ENCODE measurements at places on chromosomes 13 and 19. TPM values are rescaled to one million over a fixed set of nuclear protein-coding genes. Genes with fewer than 3 reads are reported as not detected.
A peak's percentile ranks its signal among the peaks of the same experiment; 100 is the strongest.

ADGRE2 gene
- 0.38 TPM for polyA plus RNA-seq

NXNL1 gene
- not detected for polyA plus RNA-seq

SLC7A9 gene
- polyA plus RNA-seq = 0.12 TPM

MATK gene
- polyA plus RNA-seq = 1.2 TPM

PTBP1 gene
- polyA plus RNA-seq = 74.3 TPM

PEAK3 gene
- 0.13 TPM for polyA plus RNA-seq

PSG6 gene
- not detected for polyA plus RNA-seq

SOX1 gene
- polyA plus RNA-seq = not detected

PRTN3 gene
- polyA plus RNA-seq = not detected

DNA sequence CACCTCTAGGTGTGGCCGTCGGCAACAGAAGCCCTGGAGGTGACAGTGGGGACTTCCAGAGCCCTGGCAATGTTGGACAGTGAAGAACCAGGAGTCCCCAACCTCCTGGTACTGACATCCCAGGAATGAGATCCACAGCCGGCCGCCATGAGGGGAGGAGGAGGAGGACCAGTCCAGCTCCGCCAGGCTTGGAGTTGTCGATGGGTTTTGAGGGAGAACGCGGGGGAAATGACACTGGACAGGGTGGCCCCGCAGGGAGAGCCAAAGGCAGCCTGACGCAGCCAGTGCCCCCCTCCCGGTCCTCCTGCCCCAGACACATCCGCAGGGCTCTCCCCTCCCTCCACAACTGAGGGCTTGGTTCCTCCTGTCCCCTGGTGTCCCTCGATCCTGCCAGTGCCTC, 57.9 kb downstream of the SPACA7 start:
- DNase-seq = no peak

- no peak for DNase-seq
These were observed 9.9 kb downstream of the GPR183 start for GRCh38 chr13:99297331-99297730.

DNA sequence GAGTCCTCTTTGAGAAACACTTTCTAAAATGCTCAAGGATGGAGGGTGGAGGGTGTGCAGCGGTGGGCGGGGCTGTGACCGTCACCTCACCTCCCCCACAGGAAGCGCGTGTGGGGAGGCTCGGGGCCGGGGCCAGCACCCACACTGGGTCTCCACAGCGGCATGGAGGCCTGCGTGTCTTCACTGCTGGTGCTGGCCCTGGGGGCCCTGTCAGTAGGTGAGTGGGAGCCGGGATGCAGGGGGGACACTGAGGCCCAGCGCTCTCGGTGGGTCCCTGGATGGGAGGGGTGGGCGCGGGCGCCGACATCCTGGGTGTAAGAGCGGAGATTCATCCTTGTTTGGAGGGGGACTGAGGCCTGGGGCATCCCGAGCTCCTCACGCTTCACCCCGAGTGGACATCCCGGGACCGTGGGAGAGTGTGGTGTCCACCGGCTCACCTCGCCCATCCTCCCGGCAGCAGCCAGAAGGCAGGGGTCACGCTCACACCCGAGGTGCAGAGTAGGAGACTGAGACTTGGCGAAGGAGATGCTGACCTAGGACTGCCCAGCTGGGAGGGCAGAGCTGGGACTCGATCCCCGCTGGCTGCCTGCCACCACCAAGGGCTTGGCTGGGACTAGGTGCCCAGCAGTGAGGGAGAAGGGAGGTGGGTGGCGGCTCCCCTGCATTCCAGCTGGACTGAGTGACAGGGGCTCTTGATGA, at the start of gene GZMM:
Gene GZMM, plus strand, starts transcription at position 144 of the 699 bp plus-strand sequence. Its CDS starts 19 bp downstream, at position 163.
- DNase-seq = no peak

GRCh38 chr13:113393226-113393562, 29.3 kb upstream of the GRTP1 start:
- DNase-seq = no peak

DNA sequence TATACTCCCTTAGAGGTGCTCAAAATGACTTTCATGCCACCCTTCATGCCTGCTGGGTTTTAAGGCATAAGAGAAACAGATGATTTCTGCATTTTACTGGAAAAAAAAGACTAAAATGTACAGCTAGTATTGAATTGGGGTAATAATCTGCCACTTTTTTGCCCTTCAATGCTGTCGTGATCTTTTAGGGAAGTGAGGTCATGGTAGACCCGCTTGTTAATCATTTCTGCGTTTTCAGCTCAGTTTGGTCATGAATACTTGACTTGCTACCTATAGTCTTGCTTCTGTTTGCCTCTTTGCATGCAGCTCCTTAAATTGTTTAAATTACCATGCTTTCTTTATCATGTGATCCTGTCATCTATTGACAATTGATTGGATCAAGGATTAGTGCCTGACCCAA, 90.4 kb downstream of the PCCA start:
- DNase-seq = no peak

DNA sequence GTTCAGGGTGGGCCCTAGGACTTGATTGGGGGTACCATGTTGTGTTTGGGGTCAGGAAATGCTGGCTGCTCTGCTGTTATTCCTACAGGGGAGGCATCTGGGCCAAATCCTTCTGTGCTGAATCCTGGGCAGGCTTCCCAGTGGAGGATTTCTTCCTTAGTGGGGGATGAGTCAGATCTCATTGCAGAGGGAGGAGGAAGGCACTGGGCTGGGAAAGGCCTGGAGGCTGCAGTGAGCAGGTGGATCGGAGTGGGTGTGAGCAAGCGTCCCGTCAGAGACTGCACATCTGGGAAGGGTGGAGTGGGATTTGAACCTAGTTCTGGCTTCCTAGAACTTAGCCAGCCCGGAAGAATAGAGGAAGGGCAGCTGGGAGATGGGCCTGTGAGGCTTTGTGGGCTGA, 11.5 kb downstream of the CCDC124 start:
- no peak for DNase-seq

- DNase-seq = no peak
These were observed 60.4 kb downstream of the DLEU7 start for GRCh38 chr13:50783066-50783465.

- no peak for DNase-seq
These were observed 190.9 kb upstream of the KLF12 start for GRCh38 chr13:74325106-74325505.

- DNase-seq = no peak
These were observed 61.7 kb upstream of the MCF2L start for GRCh38 chr13:112907286-112907685.

- DNase-seq = no peak
These were observed 21.4 kb downstream of the UHRF1 start for GRCh38 chr19:4930664-4931063.

- DNase-seq = peak; percentile 40
These were observed 71.7 kb downstream of the POSTN start for GRCh38 chr13:37526710-37527473.

GRCh38 chr19:33133438-33134031, 1.6 kb downstream of the WDR88 start:
- no peak for DNase-seq

DNA sequence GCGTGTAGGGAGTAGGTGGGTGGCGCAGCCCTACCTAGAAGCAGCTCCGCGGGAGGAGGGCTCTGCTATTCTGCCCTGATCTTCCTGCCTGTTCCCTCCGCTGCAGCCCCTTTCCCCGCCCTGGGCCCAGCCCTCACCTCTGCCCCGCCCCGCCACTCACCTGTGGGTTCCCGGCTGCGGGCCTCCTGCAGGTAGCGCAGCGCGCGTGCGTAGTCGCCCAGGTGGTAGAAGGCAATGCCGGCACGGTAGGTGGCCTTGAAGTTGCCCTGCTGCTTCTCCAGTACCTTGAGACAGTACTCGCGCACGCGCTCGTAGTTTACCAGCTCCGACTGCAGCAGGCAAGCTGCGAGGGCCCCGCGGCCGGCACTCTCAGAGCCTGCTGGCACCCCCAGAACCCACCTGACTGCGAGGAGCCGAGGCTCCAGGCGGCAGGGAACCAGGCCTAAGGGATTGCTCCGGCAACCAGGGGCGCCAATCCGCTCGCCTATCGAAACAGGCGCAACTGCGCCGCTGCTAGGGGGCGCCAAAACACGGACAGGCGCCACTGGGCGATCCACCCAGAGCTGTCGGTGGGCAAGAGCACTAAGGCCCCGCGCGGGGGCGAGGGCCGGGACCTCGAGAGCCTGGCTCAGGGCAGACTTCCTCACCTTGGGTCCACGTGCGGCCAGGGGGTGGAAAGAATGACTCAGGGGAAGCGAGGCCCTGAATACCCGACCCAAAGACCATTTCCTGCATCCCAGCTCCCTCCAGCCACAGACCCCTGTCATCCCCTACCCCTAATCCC, 965 bp downstream of the TTC9B start:
- no peak for DNase-seq

- no peak for DNase-seq
These were observed 11.9 kb upstream of the NOTCH3 start for GRCh38 chr19:15212711-15213110.

DNA sequence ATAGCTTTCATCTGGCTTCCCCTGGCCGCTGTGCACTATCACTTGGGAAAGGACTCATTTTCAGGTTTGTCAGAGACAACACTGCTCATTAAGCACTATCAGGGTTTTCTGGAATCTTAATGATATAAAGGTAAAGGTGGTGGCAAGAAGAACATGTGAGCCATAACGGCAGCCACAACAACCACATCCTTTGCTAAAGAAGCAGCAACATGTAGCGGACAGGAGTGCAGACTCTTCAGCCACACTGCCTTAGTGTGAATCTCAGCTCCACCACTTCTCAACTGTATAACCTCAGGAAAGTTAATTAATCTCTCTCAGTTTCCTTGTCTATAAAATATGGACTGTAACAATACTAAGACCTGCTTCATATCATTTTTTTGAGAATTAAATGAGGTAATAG, 24.1 kb upstream of the MIR17HG start:
- DNase-seq = no peak

GRCh38 chr19:56839652-56840450, 675 bp downstream of the PEG3 start:
- peak; percentile 90 for DNase-seq

DNA sequence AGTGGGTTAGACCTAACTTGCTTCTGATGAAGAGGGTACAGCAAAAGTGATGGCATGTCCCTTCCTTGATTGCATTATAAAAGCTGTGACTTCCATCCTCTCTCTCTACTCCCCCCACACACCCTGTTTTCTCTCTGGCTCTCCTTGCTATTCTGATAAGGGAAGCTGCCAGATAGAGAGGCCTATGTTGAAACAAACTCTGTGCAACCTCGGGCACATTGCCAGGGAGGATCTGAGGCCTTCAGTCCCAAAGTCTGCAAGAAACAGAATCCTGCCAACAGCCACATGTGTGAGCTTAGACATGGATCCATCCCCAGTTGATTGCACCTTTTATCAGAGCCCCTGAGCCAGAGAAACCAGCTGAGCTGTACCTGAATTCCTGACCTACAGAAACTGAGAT, 44.8 kb upstream of the ARGLU1 start:
- DNase-seq = peak; percentile 59

DNA sequence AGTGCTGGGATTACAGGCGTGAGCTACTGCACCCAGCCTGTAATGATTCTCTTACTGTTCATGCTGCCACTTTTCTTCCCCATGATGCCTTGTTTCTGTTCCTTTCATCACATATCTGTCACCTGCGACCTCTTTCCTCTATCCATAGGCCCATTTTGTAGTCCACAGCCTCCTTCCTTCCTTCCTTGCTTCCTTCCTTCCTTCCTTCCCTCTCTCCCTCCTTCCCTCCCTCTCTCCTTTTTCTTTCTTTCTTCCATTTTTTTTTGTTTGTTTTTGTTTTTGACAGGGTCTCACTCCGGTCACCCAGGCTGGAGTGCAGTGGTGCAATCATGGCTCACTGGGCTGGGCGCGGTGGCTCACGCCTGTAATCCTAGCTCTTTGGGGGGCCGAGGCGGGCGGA, 4.2 kb downstream of the GYS1 start:
- no peak for DNase-seq

DNA sequence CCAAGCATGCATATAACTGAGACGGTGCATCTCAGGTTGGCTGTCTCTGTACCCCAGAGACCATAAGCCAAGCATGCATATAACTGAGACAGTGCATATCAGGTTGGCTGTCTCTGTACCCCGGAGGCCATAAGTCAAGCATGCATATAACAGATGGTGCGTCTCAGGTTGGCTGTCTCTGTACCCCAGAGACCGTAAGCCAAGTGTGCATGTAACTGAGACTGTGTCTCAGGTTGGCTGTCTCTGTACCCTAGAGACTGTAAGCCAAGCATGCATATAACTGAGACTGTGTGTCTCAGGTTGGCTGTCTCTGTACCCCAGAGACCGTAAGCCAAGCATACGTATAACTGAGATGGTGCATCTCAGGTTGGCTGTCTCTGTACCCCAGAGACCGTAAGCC, 30.8 kb downstream of the NLRP4 start:
- no peak for DNase-seq

GRCh38 chr13:100290165-100290801, 201.4 kb downstream of the PCCA start:
- no peak for DNase-seq

GRCh38 chr13:41107104-41107571, 25.5 kb downstream of the KBTBD6 start:
- no peak for DNase-seq
